ENCODE measurements at places on chromosomes 1 and 21.

- no peak for DNase-seq
Measured at GRCh38 chr1:161359291-161359690, 8.4 kb downstream of the CFAP126 start.

- DNase-seq, result peak; percentile 10
Measured at GRCh38 chr1:55337801-55338447, 122.8 kb upstream of the USP24 start.

GRCh38 chr1:85940656-85941306 lies 215.8 kb downstream of the COL24A1 start:
- no peak for DNase-seq

GRCh38 chr1:223299553-223299952 lies 64.4 kb downstream of the SUSD4 start:
- no peak for DNase-seq

DNA sequence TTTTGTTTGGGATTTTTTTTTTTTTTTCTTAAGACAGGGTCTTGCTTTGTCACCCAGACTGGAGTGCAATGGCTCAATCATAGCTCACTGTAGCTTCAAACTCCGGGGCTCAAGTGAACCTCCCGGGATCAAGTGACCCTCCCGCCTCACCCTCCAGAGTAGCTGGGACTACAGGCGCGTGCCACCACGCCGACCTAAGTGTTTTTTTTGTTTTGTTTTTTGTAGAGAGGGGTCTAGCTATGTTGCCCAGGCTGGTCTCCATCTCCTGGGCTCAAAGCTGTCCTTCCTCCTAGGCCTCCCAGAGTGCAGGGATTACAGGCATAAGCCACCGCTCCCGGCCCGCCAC lies 776 bp downstream of the HLCS start:
- no peak for DNase-seq

GRCh38 chr1:66552829-66553228 lies 18.9 kb downstream of the SGIP1 start:
- no peak for DNase-seq
